ENCODE measurements at places on chromosomes 7 and 10. TPM values are rescaled to one million over a fixed set of nuclear protein-coding genes. Genes with fewer than 3 reads are reported as not detected.

The GDF2 gene
- not detected for total RNA-seq

The CYP26A1 gene
- not detected for total RNA-seq

- peak overlapping the region; percentile 96 for H3K27ac ChIP-seq
- H3K4me3 ChIP-seq = no peak overlapping the region
- peaks cover 24% of the 10 kb centered on the region for H3K4me1 ChIP-seq
- DNase-seq = no peak
- H3K36me3 ChIP-seq = no peaks in the 10 kb centered on the region
These were observed 2.1 kb downstream of the CASP7 start for GRCh38 chr10:113681533-113682470.

The SPDYE8 gene
- not detected for total RNA-seq

The WNT8B gene
- not detected for total RNA-seq

DNA sequence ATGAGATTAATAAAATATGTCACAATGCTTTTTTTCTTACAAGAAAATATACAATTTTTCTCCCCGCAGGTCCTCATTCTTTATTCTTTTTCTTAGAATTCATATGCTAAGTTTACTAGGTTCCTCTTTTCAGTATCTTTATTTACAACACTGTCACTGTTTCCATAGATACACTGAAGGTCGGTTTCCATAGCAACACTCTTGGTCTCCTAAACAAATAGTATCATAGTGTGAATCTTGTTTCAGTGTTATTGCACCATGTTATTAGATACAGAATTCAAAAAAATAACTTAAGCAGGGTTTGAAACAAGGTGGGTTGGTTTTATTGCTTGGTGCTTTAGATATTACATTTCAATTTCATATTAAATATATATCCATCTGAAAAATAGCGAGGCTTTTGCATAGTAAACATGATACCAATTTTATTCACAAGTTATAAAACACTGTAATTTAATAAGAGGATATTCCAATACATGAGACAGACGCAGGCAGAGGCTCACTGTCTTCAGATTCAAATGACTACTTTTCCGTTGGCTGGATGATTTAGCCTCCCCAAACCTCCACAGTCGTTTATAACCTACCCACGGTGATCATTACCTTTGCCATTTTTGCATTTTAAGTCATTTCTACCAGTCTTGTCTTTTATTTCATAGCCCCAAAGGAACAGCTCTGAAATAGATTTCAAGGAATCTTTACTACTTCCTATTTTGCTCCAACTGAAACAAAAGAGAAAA is 88.9 kb upstream of the KLF6 start:
- H3K27ac ChIP-seq = peak overlapping the region; percentile 67
- H3K4me1 ChIP-seq = peaks cover 3% of the 10 kb centered on the region
- H3K4me3 ChIP-seq = no peak overlapping the region
- H3K36me3 ChIP-seq = no peaks in the 10 kb centered on the region
- H3K27me3 ChIP-seq = no peaks in the 10 kb centered on the region

The EPO gene
- not detected for total RNA-seq

DNA sequence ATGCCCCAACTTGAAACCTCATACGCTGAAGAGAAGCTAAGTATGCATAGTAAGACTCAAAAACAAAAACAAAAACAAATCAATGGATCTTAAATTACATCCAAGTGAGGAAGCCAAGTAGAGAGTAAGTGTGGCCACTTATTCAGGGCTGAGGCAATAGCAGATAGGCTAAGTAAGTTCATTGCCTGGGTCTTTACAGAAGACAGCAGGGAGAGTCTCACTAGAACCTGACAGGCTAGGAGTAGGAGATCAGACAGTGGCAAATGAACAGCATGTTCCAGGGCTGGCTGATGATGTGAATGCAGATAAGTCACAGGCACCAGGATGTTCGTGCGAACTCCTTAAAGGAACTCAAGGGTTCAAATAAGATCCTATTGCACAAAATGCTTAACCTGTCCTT is 568.6 kb downstream of the KCNMA1 start:
- H3K4me1 ChIP-seq = peaks cover 12% of the 10 kb centered on the region
- no peaks in the 10 kb centered on the region for H3K27me3 ChIP-seq
- H3K4me3 ChIP-seq = no peak overlapping the region
- peak; percentile 87 for DNase-seq

DNA sequence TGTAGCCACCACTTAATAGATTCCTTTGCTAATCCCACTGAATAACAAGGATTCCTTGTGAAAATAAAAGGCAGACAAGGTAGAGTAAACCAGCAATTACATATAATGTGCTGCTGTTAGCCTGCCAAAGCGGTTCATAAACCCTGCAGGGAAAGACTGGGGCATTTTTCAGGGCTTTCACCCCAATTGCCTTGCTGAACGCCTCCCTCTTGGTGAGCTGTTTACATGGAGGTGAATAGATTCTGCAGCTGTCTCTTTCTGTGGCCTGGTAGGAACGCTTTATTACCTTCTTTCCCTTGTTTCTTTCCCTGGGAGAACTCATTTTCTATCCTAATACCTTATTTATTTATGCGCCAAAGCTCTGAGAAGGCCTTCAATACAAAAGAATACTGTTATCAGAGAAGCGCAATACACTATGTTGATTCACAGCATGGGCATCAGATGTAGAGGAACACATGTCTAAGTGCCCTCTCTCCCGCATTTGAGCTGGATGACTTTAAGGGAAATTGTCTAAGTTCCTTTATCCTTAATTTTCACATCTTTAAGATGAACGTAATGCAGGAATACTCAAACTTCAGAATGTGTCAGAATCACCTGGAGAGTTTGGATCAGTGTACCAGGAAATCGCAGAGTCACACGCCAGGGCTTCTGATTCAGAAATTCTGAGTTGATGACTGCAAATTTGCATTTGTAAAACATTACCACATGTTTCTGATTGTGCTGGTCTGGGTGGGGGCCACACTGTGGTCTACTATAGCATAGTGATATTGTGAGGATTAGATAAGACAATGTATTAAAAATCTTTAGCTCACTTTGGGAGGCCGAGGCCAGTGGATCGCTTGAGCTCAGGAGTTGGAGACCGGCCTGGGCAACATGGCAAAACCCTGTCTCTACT is 1203.8 kb downstream of the SORCS3 start:
- H3K36me3 ChIP-seq = no peaks in the 10 kb centered on the region
- H3K4me1 ChIP-seq = no peaks in the 10 kb centered on the region
- no peak overlapping the region for H3K4me3 ChIP-seq
- H3K27me3 ChIP-seq = no peaks in the 10 kb centered on the region
